ENCODE measurements at places on chromosomes 5 and 9.

DNA sequence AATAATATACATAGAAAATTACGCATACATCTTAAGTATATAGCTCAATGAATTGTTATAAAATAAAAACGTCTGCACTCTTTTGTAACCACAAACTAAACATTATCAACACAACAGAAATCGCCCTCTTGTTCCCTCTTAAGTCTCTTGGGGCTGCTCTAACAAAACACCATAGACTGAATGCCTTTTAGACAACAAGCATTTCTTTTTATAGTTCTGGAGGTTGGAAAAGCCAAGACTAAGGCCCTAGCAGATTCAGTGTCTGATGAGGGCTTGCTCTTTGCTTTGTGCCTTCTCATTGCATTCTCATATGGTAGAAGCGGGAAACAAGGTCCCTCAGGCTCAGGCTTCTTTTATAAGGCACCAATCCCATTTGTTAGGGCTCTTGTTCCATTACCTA is 4.9 kb upstream of the IFNB1 start:
- no peak for DNase-seq

- no peak for DNase-seq
These were observed 93.1 kb upstream of the TBCA start for GRCh38 chr5:77869116-77869798.

- no peak for DNase-seq
These were observed 102.7 kb upstream of the VCAN start for GRCh38 chr5:83368835-83369234.

DNA sequence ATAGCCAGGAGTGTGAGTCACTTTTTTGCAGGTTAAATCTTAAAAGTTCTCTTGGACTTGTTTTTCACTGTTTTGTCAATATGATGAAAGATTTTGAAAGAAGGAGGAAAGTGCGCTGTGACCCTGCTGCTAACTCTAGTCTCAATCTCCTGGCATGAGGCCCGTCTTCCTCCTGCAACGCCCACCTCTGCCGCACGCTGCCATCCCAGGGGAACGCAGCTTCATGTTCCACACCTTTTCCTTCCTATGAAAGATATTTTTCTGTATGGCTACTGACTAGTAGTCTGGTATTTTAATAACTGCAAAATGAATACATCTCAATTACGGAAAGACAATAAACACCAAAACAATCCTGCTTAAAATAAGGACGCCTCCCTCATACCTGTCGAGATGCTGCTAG is 8.3 kb downstream of the PPIC start:
- no peak for DNase-seq

DNA sequence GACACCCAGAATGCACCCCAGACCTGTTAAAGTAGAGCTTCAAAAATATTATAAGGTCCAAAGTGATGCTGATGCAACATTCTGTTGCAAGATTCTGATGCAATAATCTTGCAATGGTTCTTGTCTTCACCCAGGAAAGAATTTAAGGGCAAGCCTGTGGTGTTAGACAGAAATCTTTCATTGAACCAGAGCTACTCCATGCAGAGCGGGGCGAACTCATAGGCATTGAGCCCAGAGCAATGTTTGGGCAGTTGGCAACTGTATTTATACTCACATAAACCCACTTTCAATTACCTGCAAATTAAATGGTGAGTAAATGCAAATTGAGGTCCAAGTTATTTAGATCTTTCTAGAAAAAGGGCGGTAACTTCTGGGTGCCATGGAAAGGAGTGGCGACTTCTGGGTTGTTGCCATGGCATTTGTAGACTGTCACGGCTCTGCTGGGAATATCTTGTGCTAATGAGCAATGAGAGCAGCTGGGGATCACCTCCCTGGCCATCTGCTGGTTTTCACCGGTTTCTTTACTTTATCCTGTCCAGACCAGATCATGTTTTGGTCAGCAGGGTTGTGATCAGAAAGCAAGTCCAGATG is 163.4 kb downstream of the ICE1 start:
- no peak for DNase-seq

All from GM12892 (cell line).